Stomach (tissue), 19 donors: ENCODE measurements at places on chromosomes 11 and 22. TPM values are rescaled to one million over a fixed set of nuclear protein-coding genes. Genes with fewer than 3 reads are reported as not detected.

GRCh38 chr11:61539831-61540357, 31.3 kb downstream of the LRRC10B start:
- H3K4me3 ChIP-seq = no peak overlapping the region
- DNase-seq = no peak
- H3K27me3 ChIP-seq = peaks cover 26% of the 10 kb centered on the region
- no peaks in the 10 kb centered on the region for H3K36me3 ChIP-seq
- peaks cover 21% of the 10 kb centered on the region for H3K4me1 ChIP-seq

- no peaks in the 10 kb centered on the region for H3K27me3 ChIP-seq
- H3K4me1 ChIP-seq = peaks cover 9% of the 10 kb centered on the region
- no peak for DNase-seq
- no peaks in the 10 kb centered on the region for H3K36me3 ChIP-seq
Observed at GRCh38 chr11:34830648-34831047, 85.5 kb downstream of the APIP start.

Gene E2F8
- total RNA-seq = 8.4 TPM

- H3K4me1 ChIP-seq = no peaks in the 10 kb centered on the region
- no peaks in the 10 kb centered on the region for H3K36me3 ChIP-seq
- no peaks in the 10 kb centered on the region for H3K27me3 ChIP-seq
- H3K4me3 ChIP-seq = no peak overlapping the region
Observed at GRCh38 chr11:72513411-72513810, 79.1 kb upstream of the CLPB start.

GRCh38 chr11:117424781-117425180, 97.1 kb downstream of the CEP164 start:
- no peaks in the 10 kb centered on the region for H3K36me3 ChIP-seq
- H3K4me1 ChIP-seq = peaks cover 9% of the 10 kb centered on the region
- no peak overlapping the region for H3K27ac ChIP-seq
- peaks cover 23% of the 10 kb centered on the region for H3K27me3 ChIP-seq

Gene CAVIN3
- total RNA-seq = 22.9 TPM

- no peaks in the 10 kb centered on the region for H3K27me3 ChIP-seq
- no peak overlapping the region for H3K4me3 ChIP-seq
- H3K36me3 ChIP-seq = peaks cover 87% of the 10 kb centered on the region
- DNase-seq = no peak
Observed at GRCh38 chr11:68441466-68442230, 18.9 kb upstream of the PPP6R3 start.

DNA sequence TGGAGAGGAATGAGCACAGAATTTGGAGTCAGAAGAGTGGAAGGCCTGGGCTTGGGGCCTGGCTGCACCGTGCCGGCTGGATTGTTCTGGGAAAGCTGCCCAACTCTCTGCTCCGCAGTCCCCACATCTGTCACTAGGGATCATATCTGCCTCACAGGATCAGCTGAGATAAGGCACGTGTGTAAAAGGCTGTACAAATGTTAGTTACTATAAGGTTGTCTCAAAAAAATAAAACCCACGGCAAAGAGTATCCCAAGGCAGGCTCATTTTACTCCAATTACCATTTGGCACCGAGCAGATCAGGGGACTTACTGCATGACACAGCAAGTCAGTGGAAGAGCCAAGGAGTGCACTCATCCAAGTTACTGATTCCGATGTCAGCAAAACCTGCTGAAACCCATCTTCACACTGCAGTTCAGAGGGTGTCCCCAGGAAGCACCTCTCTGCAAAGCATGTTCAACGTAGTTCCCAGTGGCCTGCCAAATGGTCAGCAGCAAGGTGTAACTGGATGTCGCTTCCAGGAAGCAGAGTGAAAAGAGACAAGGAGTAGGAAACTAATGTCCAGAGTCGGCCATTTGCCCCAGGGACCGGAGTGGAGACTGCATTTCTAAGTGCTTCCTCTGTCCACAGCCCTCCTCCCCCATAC, 18.1 kb upstream of the MRTFA start:
- H3K4me1 ChIP-seq = peaks cover 40% of the 10 kb centered on the region
- no peaks in the 10 kb centered on the region for H3K27me3 ChIP-seq
- peak overlapping the region; percentile 49 for H3K27ac ChIP-seq
- peak; percentile 64 for DNase-seq
